ENCODE measurements at places on chromosomes 6 and 20. TPM values are rescaled to one million over a fixed set of nuclear protein-coding genes. Genes with fewer than 3 reads are reported as not detected.

Gene KIAA1755
- total RNA-seq, result not detected

GRCh38 chr20:57350081-57350710, 859 bp upstream of the RAE1 start:
- DNase-seq, result no peak

GRCh38 chr20:14996883-14997672, 659.7 kb upstream of the FLRT3 start:
- no peak for DNase-seq

- DNase-seq, result no peak
These were observed 34.7 kb upstream of the LAMA4 start for GRCh38 chr6:112289038-112289566.

DNA sequence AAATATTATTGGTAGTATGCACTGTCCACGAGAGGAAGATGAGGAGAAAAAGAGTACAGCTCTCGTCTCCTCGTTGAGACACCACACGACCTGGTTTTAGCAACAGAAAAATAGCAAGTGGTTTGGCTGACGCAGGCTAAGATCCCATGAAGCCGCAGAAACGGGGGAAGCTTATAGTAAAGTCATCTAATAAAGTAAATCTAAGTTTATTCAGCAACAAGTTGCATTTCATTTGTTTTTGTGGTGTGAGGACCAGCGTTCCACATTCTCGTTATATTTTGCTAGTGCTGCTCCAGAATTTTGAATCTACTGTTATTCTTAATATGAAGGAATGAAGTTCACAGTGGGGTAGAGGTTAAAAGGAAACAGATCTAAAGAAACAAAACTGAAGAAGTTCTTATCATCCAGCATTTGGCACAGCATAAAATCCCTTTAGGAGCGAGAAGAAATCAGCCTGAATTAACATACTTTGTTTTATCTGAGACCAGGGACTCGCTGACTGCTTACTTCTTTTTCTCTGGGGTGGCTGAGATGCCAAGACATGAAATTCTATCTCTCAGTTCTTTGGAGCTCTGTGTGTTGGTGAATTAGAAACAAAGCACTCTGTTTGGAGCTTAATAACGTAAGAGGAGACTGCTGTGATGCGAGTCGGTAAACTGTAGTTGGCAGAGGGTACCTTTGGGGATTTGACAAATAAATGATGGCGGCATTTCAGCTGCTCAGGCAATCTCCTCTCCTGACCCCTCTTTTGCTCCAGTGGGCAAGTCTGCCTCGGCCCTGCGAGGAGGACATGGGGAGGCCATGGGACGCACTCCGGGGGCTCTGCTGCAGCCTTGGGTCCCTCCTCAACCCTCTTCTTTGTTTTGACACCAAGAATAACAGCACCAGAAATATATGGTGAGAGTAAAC, 24.9 kb upstream of the IRF4 start:
- no peak for DNase-seq

- DNase-seq, result no peak
These were observed 212.3 kb downstream of the ERMARD start for GRCh38 chr6:169963581-169964297.

- no peak for DNase-seq
These were observed 1111.4 kb upstream of the CITED2 start for GRCh38 chr6:140485740-140486449.

GRCh38 chr6:126210398-126211075, 129.4 kb upstream of the CENPW start:
- DNase-seq, result no peak

Data from activated CD4-positive, alpha-beta T cell treated with anti-CD3 and anti-CD28 coated beads, Interleukin-2, amount 10 ng/mL, durations not matched to agents 7 days and 5 days (primary cell).